ENCODE measurements at places on chromosomes 1 and 21.

DNA sequence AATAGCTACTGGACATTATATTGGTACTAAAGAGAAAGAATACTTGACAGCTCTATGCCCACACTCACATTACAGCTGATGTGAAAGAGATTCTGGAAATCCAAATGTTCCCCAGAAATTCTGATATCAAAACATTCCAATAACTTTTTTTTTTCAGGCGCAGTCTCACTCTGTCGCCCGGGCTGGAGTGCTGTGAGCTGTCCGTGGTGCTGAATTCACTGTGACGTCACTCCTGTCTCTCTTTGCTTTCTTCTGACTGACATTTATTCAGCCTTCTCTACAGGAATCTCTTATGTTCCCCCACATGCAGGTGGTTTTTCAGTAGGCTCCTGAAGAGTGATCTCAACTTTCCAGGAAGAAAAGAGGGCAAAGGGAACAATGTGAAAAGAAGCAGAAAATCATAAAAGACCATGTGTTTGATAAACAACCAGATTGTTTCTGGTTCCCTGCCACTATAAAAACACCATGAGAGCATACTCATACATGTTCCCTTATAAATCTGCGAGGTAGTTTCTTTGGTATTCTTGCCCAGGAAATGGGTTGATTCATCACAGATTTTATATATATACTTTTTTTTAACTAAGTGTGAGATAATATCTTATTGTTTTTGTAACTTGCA lies 6.2 kb downstream of the S100A7A start:
- DNase-seq = no peak

DNA sequence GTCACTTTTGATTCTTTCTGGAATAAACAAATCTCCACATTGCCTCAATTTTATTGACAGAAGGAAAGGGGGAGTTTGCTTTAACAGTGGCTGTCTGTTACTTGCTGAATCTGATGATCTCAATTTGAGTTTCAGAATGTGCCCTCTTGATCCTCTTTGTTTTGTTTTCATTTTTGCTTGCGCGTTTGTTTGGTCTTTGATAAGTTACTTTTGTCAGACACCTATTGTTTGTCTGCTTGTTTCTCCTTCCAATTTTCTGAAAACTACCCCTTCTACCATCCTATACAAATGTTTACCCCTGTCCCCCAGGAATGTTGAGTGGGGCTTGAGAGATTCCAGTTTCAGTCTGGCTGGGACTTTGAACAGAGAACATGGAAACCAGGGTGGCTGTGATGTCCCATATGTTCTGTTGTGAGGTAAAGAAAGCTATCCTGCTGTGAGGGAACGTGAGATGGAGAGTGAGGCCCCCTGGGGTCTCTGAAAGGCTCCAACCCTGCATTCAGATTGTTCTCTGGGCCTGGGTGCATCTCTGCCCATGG lies 11.8 kb upstream of the XCL2 start:
- DNase-seq = no peak

DNA sequence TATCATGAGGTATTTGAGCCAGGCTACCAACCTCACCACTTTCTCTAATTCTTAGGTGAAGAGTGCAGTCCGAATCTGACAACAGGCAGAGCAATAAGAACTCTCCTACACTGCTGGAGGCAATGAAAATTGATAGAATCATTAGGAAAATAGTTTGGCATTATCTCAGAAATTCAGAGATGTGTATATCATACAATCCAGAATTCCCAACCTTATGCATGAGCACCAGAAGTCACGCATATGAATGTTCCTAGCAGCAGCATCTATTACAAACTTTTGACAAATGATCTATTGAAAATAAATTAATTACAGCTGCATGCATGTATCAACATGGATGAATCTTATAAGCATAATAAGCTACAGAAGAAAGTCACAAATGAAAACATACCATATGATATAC lies 176.9 kb upstream of the CAMK1G start:
- DNase-seq = no peak

DNA sequence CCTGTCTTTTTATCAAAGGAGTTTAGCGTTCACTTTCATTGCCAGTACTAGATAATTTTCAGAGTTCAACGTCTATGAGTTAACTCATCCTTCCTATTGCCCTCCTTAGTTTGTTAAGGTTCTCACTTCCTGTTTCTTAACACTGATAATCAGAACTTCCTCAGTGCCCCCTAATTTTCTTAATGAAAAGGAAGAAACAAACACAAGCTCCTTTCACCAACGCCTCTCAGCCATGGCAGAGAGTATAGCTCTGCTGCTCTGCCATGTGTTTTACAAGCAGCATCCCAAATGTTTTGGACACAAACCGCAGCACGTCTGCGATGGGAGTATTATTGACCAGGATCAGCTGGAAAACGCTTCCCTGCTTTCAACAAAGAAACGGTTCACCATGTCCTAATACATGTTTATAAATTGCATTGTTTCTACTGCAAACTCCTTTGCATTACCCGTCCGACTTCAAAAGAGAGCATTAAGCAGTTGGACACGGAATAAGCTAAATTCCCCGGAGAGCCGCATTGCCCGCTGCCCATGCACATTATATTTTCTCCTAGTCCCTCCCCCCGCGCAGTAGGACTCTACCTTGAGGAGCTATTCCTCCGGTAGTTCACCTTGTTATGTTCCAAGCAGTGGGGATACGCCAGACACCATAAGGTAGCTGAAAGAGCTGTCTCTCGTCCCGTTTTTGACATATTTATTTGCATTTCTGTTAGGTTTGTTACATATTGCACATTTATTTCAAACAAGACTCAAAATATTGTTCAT lies 561 bp downstream of the OLFM3 start:
- peak; percentile 44 for DNase-seq

- no peak for DNase-seq
Observed at GRCh38 chr1:160876311-160876710, 8.7 kb downstream of the ITLN1 start.

- peak; percentile 36 for DNase-seq
Observed at GRCh38 chr1:229258031-229258756, 12.7 kb upstream of the RAB4A start.

DNA sequence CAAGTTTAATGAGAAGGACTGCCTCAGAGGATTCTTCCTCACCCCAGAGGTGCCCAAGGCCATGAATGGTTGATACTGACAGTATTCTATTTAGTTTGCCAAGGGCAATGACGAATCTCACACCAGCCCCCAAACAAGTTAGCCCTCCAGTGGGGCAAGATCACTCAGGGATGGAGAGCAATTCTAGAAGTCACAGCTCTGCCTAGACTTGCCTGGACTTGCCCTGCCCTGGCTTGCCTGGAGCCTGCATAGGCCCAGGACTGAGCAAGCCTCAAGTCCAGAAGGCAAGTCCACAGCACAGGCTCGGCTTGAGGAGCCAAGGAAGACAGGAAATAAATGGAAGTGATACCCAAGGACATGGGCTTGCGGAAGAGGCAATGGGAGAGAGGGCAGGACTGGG lies 39.5 kb upstream of the RGS16 start:
- DNase-seq = no peak

GRCh38 chr21:37670883-37671282 lies 245.4 kb downstream of the KCNJ6 start:
- no peak for DNase-seq

GRCh38 chr21:42692688-42693087 lies 39.3 kb downstream of the PDE9A start:
- DNase-seq = no peak

DNA sequence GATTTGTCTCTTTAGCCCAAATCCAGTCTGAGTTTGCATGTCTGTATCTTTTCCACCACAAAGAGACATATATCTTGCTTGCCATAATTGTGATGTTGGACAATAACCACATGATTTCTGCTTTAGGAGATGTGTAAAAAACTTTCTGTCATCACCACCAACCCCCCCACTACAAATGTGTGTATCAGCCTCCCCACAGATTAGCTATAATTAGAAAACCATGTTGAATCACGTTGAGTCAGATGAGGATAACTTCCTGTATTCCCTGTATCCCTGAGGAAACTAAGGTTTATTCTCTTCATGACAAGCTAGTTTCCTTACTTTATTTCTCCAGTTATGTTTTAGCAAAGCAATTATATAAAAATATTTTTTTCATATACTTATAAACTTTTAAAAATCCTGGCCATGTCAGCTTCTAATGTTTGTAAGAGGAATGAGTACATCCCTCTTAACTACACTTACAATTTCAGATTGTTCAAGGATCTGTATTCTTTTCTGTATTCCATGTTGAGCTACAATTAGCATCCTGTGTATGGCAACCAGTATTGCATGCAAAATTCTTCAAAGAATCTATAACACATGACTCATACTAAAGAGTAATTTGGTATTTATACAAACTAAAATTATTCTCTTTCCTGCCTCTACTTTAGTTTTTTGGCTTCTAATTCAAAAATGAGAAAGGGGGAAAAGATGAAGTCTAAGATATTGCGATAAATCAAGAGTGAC lies 143.0 kb downstream of the FMN2 start:
- DNase-seq = no peak

DNA sequence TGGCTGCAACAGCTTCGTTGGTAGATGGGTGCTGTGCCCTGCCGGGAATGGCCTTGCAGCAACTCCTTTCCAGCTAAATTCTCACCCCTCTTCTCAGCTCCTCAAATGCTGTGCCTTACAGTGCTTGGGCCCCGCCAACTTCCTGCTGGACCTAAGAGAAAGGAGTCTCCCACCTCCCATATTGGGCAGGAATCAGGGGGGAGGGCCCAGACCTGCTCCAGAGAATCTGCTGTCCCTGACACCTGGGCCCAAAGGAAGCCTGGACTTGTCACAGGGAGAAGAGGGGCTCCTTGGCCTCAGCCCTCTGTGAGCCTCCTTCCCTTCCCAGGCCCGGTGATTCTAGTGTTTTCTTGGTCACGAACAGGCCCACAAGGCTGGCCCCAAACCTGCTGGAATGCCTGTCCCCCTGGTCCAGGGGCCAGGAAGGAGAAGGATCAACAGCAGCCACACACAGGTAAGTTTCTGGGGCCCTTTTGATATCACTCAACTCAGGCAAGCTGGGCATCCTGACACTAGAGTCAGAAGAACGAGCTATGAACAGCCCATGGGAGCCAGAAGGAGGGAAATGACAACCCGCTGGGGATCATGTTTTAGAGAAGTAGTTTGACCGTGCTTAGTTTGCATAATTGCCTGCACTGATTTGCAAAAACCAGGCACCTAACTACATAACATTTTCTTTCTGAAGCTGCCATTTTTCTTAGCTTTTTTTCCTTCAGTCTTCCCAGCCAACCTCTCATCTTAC lies 86.2 kb downstream of the CD247 start:
- no peak for DNase-seq

DNA sequence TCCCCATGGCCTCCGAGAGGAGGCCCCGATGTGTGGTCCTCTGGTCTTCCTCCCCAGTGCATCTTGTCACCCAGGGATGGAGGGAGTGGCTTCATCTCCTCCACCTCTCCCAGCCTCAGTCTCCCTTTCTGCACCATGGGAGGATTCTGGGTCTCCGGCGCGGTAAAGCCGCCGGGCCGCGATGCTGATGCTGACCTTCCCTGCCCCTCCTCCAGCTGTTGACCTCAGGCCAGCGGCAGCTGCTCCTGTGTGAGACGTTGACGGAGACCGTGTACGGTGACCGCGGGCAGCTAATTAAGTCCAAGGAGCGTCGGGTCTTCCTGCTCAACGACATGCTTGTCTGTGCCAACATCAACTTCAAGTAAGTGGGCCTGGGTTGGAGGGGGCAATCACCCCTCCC lies 92.6 kb downstream of the ARHGEF10L start:
- no peak for DNase-seq

DNA sequence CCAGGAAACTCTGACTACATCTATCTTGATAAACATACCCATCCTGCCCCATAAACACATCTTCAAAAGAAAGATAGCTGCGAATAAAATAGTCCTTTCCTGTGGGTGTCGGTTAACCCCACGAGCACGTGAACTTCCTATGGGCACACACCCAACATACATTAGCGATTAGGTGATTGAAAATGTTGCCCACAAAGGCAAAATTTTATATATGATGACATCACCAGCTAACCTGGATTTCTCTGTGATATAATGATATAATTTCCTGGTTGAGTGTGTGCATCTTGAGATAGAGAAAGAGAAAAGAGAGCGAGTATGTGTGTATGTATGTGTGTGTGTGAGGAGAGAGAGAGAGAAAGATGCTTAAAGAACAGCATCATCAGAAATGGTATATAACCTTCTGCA lies 296.1 kb downstream of the PTPRC start:
- peak; percentile 28 for DNase-seq

DNA sequence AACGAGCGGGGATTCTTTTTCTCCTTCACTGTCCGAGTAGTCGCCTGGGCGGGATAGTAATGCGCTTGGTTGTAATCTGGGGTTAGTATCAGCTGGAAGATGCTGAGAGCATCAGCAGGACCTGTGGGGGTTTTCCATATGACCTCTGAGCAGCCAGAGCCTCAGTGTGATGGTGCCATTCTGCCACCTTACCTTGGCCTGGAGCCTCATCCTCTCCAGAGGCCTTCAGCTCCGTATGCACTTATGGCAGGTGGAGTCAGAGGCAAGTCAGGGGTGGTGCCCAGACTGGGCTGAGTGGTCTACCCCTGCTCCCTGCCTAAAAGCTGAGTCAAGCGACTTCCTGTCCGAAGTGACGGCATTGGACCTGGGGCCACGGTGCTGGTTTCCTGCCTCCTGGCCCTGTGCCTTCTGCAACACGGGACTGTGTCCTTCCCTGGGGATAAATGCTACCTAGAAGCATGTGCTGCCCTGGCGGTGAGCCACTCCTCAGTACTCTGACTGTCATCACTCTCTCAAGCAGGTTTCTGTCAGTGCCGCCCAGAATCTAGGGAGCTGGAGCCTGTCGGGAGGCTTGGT lies 24.7 kb downstream of the TENT5C start:
- DNase-seq = no peak

Data from NCI-H748 treated with DMSO at 0.1 percent for 48 hours (cell line).